ENCODE measurements at places on chromosomes 13 and 19.

- no peak for DNase-seq
Observed at GRCh38 chr13:95509521-95510310, 42.8 kb upstream of the CLDN10 start.

GRCh38 chr19:757811-758668 is 7.1 kb downstream of the MISP start:
- DNase-seq: no peak

DNA sequence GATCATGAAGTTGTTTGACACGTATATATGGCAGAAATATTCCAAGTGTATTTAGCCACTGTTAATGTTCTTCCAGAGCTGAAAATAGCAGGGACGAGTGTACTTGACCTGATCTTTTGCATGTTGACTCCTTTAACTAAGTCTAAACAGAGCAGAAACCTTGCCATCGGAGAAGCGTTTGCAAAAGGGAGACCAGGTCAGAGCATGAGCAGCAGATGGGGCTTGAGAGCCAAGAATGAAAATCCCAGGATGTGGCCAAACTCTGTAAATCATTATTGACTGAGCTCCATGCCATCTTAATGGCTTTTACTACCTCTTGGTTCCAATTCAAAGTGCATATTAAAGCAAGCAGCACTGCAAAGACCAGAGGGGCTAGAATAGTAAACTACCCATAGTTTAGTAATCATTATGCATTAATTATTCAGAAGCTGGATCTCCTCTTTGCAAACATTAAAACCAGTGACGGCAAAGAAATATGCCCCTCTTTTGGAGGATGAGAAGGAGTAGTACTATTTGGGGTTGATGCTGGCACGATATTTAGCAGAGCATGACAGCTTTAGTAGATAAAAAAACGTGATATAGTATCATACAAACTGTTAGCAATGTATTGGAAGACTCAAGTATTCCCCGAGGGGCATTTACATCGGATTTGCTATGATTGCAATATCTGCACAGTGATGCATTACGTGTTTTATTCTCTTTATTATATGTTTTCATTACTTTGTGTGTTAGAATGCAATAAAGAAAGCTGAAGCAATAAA is 55.7 kb downstream of the FAM216B start:
- no peak for DNase-seq

GRCh38 chr13:111275995-111276618 is 44.3 kb upstream of the TEX29 start:
- DNase-seq: no peak

DNA sequence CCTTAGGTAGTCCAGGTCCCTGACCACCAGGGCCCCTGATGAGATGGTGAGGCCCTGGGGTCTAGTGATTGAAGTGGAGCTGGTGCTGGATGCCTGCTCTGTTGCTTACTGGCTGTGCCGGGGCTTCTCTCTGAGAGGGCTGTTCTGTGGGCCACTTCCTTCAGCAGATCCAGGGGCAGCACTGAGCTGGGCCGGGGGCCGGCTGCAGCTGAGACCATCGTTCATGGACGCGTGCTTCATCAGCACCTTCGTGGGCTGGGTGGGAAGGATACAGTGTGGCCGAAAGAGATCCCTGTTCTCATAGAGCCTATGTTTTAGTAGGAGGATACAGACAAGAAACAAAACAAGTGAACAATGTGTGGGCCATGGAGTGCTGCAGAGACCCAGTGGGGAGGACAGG is 33.2 kb upstream of the TEX29 start:
- DNase-seq: no peak

GRCh38 chr19:48627201-48627864 is 8.0 kb downstream of the SPHK2 start:
- DNase-seq: no peak

DNA sequence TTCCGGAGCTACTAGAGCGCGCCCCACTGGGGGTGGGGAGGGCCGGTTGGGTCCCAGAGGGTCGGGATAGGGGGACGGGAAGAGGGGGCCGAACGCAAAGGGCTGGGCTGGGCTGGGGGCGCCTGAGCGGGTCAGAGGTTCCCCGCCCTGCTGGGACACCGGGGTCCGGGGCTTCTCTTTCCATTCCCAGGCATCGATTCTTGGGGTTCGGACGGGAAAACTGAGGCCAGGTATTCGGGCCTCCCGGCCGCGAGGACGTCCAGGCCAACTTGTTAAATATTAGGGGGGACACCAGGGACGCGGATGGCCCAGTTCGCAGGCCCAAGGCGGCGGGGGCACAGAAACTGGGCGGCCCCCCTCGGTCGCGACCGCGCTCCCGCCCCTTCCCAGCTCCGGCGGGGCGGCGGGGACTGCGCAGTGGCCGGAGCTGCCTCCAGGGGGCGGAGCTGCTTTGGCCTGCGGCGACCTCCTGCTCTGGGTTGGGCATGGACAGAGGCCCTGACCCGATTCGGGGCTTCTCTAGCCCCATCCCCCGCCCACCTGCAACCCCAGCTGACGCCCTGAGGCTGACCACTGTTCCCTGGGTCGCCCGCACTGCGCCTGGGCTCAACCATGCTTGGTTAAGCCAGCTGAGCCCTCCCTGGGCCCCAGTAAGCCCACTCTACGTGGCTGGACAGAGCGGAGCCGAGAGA is 1.2 kb upstream of the KLF16 start:
- DNase-seq: peak; percentile 47

- DNase-seq: no peak
Observed at GRCh38 chr13:53694814-53695532, 666.4 kb downstream of the OLFM4 start.

DNA sequence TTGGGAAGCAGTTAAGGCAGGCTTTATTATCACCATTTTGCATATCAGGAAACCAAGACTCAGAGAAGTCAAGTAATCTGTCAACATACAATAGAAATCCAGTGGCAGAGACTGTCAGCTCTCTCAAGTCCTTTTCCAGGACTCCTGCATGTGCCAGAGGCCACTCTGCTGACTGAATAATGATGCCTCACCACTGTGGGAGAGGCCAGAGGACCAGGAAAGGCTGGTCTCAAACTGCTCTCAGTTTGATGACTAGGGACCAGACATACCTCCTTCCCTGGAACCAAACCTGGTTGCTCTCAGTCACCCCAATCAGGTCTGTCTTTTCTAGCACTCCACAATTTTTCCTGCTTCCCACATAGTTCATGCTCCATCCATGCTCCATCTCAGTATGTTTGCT is 8.0 kb downstream of the RNASEH2B start:
- DNase-seq: no peak

DNA sequence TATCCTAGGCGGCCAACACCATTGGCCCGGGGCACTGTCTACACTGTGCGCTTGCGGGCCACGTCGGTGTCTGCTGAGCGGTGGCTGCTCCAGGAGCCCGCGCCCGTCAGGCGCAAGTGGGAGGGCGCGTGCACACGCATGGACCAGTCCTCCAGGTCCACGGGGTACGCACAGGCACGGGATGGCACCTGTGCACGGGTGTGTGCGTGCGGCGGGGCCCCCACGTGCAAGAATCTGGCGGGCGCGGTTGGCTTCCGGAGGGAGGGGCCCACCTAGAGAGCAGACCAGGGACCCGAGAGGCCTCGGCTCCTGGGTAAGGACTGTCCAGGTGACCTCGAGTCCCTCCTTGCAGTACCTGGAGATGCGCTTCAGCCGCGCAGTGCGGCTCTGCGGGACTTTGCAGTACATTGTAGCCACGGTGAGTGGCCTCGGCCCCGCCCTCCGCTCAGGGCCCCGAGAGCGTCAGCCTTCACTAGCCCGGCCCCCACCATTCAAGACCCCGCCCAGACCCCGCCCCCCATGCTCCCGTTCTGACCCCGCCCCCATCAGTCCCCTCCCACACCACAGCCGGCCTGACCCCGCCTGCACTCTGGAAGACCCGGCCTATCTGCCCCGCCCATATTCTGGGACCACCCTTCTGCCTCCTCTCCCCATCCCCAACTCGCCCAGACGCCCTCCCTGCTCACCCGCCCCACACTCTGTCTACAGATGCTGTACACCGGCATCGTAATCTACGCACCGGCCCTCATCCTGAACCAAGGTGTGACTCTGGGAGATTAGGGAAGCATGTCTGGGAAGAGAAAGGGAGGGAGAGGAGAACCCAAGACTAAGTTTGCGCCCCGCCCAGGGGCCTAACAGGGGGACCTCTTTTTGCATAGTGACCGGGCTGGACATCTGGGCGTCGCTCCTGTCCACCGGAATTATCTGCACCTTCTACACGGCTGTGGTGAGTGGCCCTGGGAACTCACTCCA is 2.3 kb downstream of the SLC5A5 start:
- peak; percentile 69 for DNase-seq

DNA sequence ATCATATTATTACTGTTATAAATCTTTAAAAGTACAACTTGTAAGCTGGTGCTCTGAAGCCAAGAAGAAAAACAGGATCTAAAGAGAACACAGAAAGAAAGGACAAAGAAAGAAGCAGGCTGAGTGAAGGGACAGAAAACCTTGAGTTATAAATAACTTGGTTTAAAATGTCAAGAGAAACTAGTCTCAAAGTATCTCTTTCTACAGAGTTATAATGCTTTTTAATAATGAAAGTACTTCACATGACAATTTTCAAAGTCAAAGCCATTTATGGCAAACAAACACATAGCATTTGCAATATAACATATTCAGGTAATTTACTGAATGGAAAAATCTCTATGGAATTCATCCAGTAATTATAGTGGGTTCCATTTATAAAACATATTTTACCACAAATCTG is 33.4 kb downstream of the CAB39L start:
- DNase-seq: no peak

DNA sequence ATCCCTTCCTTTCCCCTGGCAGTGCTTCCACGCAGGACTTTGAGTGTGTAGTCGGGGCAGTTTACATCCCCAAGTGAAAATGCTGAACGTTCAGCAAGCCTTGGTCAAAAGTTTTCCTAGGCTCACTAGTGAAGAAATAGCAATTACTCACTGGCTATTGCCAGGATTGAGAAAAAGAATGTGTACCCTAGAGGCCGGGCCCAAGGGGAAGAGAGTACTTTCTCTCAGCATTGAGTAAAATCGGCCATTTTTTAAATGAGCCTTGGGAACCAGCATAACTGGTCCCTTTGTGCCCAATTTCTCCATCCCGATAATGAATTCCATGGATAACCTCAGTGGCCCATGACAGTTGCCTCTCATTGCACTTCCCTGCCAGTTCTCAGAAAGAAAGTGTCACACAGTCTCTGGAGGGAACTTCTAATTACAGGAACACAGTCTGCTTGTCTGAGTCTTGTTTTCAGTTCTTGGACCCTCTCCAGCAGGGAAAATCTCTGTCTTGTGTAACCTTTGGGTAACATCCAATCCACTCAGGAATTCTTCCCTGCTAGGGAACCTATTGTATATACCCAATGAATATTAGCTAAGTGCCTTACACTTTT is 7.3 kb upstream of the OR7D2 start:
- no peak for DNase-seq

DNA sequence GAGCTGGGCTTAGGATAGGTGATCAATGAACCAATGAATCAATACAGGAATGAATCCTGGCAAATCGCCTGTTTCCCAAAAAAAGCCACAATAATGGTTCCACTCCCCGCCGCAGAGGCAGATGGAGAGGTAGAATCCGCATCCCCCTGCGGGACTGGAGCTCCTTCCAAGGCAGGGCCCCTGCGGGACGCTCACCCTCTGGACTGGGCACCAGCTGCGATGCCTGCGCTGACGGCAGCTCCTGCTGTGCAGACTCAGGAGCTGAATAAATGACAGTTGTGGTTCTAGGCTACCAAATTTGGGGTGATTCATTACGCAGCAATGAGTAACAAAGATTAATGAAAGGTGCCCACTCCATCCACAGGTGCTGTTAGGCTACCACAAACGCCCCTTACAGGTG is 8.8 kb upstream of the CDC34 start:
- no peak for DNase-seq

- DNase-seq: no peak
Observed at GRCh38 chr13:23289917-23290357, 109.2 kb downstream of the SGCG start.

DNA sequence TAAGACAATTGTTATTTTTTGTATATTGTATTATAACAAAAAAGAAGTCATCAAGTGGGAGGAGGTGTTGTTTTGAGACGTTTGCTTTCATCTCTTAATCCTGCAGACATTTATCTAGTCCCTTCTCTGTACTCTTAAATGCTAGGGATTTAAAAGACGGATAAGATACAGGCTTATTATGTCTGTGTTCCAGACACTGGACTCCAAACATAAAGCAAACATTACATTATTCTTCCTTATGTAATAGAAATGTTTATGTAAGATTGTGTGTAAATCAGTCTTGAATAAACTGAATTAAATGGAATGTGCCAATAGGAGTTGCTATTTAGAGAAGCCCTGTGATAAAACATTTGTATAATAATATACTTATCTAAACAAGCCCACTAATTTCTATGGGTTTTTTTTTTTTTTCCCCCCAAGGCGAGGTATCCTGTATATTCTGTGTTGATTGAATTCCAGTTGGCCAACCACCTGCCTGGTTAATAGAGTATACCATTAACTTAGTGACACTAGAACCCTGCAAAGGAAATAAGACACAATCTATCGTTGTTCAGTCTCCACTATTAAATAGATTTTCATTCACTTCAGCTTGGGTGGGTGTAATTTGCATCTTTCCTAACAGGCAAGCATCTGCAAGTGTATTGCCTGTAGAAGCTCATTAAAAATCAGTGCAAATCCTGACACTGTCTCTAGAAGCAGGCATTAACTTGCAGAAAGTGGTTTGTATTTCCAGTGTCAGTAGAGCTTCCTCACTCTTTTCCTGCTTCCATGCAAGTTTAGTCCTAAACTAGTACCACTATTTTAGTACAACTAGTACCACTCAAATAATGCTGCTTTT is 69.0 kb downstream of the LRCH1 start:
- no peak for DNase-seq

GRCh38 chr19:44925114-44925891 is 10.9 kb downstream of the APOC1 start:
- no peak for DNase-seq

- no peak for DNase-seq
Observed at GRCh38 chr13:44732503-44733098, 156.5 kb upstream of the TSC22D1 start.

DNA sequence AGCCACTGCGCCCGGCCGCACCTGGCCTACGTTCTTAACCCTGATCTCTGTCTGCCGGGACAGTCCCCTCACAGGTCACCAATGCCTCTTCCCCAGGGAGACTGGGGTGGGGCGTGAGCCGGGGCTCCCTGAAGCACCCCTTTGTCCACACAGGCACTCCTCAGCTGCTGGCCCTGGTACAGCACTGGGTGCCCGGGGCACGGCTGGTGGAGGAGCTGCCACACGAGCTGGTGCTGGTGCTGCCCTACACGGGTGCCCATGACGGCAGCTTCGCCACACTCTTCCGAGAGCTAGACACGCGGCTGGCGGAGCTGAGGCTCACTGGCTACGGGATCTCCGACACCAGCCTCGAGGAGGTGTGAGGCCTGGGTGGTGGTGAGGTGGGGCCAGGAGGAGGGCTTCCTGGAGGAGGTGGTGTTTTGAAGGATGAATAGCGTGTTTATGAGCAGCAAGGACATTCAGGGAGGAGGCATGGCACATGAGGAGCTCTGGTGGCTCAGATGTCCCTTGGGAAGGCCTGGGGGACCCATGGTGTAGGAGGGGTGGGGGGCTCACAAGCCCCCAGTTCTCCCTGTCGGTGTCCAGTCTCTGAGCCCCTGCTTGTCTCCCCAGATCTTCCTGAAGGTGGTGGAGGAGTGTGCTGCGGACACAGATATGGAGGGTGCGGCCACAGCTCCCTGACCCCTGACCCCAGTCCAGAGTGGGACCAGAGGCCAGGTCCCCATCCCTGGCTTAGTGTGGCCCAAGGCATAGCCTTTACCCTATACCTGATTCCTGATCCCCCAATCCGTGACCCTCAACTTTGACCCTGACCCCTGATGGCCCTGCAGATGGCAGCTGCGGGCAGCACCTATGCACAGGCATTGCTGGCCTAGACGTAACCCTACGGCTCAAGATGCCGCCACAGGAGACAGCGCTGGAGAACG is 13.5 kb upstream of the ARHGAP45 start:
- DNase-seq: no peak

Measured in stimulated activated CD4-positive, alpha-beta T cell treated with anti-CD3 and anti-CD28 coated beads, Interleukin-15, amount 100 ng/mL, for 48 hours (primary cell).